Ecto neural progenitor cell (in vitro differentiated cells): ENCODE measurements at places on chromosomes 5 and 9.

DNA sequence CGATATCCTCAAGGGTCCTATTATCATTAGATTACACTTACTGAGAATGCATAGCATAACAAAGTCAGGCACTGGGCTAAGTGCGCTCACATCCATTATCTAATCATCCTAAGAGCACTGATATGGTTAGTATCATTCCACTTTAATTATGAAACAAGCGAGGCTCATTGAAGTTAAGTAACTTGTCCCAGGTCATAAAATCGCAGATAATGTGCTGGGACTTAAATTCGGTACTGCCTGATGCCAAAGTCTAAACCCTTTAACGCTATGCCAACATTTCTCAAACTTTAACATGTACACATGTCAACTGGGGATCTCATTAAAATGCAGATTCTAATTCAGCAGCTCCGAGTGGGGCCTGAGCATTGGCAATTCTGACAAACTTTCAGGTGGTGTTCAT lies 204.7 kb downstream of the PTTG1 start:
- no peak for DNase-seq

GRCh38 chr5:136191304-136192014 lies 1.5 kb downstream of the SMIM32 start:
- no peak for DNase-seq

DNA sequence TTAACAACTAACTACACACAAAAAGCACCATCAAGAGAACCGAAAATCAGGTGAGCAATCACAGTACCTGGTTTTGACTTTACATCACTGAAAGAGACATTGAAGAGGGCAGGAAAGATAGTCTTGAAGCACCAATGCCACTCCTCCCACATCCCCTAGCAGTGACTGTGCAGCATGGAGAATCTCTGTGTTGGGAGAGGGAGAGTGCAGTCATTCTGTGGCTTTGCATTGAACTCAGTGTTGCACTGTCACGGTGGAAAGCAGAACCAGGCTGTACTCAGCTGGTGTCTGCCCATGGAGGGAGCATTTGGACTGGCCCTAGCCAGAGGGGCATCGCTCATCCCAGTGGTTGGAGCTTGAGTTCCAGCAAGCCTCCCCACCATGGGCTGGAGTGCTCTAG lies 40.4 kb downstream of the C5 start:
- no peak for DNase-seq

DNA sequence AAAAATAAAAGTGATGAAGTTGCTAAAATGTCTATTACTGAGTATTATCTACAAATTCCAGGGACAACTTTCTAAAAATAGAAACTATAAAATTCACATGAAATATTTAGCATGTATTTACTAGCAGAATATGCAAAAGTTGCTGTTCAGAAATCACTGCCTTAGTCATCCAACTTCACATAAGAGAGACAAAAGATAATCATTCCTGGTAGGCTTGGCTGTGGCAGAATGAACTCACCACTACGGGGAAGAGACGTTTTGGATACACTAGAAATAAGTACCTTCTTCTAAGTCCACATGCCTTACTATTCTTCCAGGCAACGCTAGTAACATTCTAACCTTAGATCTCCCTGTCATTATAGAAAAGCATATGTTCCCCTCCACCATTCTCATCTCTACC lies 272.2 kb downstream of the BNC2 start:
- no peak for DNase-seq

DNA sequence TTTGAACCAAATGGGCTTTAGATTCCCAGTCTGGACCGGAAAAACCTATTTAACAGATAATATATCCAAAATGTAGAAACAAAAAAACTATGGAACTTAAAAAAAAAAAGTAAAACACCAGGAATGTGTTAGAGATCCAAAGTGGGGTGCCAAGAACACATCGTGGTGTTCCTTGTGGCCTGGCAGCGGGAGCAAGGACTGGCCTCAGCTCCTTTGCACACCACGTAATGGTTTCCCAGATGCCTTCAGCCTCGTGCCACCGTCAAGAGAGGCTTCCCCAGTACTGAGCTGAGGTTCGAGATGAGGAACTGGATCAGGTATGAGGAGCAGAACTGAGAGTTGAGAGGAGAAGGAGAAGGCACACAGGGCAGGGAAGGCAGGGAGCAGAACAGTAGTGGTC lies 3.5 kb downstream of the ASPN start:
- no peak for DNase-seq

DNA sequence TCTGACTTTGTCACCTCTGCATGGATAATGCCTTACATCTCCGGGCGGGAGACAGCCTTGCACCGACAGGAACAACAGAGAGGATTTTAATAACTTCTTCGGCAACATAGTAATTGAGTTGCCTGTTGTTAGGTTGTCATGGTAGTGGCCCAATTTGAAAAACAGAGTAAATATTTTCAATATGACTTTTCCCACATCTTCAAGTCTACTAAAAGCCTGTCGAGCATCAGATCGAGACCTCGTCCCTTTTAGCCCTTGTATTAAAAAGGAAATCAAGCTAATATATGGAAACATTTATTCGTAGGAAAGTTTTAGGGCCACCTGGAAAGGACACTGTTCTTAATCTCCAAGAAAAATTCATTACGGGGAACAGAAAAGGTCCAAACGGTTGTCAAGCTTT lies 70.8 kb upstream of the FCN2 start:
- no peak for DNase-seq

DNA sequence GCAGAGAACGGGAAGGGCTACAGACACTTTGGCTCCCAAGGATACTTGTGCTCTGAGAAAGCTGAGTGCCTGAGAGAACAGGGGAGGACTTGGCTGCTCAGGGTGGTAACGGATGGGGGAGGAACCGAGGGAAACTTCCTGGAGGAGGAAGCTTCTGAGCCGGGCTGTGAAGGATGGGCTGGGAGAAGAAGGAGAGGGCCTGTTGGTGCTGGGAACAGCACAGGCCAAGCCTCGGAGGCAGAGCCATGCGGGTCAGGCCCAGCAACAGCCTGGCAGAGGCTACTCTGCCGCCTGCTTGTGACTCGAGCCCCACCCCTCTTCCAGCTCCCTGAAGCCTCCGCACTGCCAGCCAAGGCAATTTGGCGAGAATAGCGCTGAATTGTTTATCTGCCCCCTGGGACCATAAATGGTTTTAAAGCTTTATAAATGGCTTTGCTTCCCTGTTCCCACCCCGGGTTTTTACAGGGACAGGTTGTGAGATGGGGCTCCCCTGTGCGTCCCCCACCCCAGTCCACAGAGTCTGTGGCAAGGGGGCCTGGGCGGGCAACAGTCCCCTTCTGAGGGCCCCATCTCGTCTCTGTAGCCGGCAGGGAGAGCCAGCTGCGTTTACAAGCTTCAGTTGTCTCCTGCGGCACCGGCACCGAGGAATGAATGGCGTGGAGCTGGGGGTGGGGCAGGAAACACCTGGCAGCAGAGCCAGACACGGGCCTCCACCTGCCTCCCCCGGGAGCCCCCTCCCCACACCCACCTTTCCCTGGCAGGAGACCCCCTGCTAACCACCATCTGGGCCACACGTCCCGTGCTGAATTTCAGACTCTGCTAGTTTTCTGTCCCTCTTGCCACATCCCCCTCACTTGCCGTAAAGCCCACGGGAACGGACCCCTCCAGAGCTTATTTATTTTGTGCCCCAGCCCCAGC lies 24.4 kb downstream of the FAM163B start:
- DNase-seq = no peak

- no peak for DNase-seq
Observed at GRCh38 chr9:104743376-104743985, 4.0 kb upstream of the NIPSNAP3A start.

DNA sequence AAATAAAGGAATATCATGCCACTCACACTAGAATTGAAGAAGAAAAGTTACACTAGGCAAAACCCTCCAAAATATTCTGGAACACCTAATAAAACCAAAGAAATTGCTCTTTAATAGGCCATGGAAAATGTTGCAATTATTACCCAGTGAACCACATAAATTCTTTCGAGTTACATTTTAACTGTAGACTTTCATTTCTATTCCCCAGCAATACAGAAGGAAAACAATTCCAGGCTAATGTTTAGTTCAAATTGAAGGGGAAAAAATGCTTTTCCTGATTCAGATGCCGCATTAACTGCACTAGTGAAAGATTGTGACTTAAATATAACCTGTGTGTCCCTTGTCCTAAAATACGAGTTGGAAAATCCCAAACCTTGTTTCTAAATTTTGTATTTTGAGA lies 439.3 kb upstream of the ADAMTS16 start:
- DNase-seq = no peak

DNA sequence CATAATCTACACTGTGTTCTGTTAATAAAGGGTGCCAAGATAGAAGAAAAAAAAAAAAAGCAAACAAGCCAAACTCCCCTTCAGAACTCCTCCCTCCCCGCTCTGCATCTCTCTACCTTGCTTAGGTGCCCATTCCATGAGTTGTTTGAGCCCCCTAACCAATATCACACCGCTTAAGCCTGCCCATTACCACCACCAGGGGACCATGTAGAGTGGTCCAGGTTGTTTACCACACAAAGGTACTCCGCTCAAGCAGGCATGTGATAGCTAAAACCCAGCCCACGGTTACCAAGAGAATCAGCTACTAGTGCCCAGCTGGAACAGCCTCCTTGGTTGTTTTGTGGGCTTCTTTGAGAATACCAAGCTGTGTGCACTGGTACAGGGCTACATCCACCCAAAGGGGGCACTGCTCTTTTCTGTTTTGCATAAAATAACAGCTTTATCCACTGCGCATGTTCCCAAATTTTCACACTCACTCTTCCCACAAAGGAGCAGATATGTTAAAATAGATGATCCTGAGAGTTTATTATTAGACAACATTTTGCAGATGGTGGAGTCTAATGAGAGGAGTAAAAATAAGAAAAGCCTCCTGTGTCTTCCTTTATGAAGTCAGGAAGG lies 304.1 kb downstream of the DEPDC1B start:
- DNase-seq = no peak
